ENCODE measurements at places on chromosomes 12 and 14. TPM values are rescaled to one million over a fixed set of nuclear protein-coding genes. Genes with fewer than 3 reads are reported as not detected.

DNA sequence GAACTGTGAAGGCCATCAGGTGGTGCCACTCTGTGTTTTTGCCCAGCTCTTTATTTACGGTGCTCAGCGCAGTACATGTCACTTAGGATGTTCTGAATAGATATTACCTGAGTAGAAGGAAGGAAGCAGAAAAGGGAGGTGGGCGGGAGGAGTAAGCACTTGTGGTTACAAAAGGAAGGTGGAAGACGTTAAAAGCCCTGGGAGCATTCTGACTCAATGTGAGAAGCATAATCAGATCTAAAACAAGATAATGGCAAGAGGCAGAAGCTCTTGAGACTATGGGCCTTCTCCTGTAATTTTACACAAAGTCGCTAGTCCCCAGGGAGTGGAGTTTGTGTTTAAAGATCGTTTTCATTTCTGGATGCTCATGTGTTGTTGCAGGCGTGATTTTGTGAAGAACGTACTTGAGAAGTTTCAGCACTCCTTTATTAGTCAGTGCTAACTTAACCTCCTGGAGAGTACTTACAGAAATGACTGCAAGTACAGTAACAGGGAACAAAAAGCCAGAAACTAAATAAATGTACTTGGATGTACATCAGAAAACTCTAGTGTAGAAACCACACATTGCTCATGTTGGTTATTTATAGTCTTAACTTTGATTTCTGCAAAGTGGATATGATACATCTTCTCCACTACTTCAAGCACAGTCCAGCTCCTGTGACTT lies 1523.5 kb downstream of the AACS start:
- DNase-seq = no peak

DNA sequence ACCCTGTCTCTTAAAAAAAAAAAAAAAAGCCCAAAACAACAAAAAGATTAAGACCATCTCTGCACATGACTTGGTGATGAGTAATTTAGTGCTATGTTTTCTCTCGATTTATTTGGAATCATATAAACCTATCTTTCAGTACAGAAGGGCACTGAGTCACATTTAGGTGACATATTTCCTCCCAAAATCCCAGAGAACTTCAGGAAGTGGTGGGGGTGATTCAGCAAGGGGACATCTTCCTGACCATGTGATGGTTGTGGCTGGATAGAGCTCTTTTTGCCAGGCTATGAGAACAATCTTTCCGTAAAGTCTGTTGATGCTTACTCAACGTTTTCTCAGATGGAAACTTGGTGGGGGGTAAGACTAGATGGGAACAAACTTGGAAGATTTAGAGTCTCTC lies 50.0 kb downstream of the PPFIBP1 start:
- no peak for DNase-seq

GRCh38 chr12:117521346-117521745 lies 159.9 kb upstream of the NOS1 start:
- no peak for DNase-seq

- no peak for DNase-seq
Observed at GRCh38 chr12:122738571-122738970, 7.9 kb upstream of the HCAR1 start.

GRCh38 chr12:6921996-6922946 lies 5.5 kb upstream of the ATN1 start:
- no peak for DNase-seq

DNA sequence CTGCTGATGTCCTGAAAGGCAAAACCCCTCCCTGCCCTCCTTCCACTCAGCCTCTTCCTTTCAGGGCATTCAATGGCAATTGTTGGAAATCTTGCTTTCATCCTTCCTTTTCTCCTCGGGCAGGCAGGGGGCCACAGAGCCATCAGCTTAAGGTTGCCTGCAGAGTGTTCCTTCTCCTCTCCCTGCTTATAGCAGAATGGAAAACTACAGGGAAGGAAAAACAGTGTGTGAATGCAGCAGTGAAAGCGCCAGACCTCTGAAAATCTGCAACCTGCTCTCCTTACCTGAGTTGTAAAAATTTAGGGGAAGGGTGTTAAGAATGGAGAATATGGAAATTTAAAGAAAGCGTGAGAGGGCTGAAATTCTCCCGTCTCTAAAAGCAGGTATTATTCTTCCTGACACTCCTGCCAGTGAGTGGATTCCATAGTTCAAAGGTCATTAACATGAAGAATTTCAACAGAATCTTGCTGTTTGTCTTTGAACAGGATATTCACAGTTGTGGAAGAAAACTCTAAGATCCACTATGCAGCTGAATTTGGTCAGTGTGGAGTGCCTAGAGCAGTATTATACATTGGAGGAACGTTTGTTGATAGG lies 348.8 kb downstream of the KCNH5 start:
- no peak for DNase-seq

DNA sequence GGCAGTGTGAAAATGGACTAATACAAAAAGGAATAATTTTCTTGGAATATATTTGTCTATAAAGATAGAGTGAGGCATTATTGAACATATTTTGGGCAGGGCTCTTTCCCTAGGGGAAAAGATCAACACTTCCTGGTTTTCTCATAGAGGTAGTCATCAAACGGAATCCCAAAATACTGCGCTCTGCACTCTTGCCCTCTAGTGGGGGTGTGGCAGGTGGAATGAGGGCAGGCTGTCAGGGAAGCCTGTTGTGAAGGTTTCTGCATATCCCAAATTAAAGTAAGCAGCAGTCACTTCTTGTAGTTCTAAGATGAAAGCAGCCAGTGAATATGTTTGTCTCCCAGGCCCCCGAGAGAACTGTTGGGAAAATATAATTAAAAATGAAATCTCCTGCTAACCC lies 666.8 kb upstream of the TMEM132C start:
- DNase-seq = no peak

DNA sequence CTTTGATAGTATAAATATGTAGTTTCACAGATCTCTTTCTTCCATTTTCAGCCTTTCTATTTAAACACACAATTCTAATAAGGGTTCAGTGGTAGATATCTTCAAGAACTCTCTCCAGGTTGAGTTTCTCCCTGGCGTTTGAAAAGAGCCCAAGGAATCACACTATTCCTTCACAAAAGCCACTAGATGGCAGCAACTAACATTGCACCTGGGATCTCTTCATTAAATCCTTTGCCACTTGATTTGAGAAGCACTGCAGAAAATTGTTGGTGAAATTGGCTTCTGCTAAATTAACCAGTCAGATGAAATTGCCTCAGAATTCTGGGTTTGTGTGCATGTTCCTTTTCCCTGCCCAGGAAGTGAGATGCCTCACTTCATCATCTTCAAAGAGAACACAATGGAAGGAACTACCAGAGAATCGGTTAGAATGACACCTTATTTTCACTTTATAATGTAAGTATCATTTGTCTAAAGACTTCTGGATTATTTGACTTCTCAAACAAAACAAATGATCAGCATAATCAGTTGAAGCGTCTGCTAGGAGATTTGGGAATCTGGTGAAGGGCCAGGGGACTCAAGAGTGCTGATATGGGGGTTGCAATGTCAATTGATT lies 6.8 kb downstream of the CCDC198 start:
- DNase-seq = peak; percentile 38

- DNase-seq = no peak
Observed at GRCh38 chr12:40565029-40565633, 127.1 kb upstream of the CNTN1 start.

DNA sequence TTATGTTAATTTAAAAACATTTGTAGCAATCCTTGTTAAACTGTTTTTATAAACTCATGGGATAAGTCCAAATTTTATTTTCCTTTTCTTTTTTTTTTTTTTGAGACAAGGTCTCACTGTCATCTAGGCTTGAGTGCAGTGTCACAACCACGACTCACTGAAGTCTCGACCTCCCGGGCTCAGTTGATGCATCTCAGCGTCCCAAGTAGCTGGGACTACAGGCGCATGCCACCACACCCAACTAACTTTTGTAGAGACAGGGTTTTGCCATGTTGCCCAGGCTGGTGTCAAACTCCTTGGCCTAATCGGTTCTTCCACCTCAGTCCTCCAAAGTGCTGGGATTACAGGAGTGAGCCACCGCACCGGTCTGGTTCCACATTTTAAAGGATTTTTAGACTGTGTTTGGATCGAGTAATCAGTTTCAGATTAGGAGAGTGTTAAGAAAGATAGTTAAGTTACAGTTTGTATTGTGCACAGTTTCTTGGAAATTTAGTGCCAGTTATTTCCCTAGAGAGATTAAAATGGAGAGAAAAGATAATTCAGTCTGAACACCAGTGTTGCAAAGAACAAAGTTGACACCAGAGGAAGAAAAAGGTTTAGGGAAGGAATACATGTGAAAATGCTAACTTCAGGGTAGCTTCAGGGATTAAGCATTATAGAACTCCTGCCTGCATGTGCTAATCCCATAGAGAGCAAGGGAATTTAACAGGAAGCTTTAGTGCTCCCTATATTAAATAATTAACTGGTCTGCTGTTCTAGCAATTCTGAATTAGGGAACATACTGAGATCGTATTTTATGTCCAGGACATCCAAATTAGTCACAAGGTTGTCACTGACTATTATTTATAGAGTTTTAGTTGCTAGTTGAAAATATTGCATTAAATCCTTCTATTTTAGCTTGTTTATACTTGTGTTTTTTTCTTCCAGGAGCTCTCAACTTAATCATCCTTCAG lies 10.1 kb downstream of the RAP1B start:
- no peak for DNase-seq

DNA sequence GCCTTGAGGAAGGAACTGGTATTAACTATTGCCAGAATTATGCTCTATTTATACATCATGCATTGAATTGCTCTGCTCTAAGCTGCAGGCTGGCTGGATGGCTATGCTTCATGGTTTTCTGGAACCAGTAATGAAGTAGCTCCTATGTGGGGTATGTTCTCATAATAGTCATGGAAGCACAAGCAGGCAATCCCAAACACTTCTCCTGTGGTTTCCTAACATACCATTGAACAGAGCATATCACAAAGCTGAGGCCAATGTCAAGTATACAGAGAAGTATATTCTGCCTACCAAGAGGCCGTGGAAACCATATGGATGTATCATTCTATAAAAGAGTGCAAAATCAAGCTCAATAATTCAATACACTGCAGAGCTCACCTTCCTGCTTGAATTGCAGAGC lies 1752.4 kb upstream of the FLRT2 start:
- no peak for DNase-seq

DNA sequence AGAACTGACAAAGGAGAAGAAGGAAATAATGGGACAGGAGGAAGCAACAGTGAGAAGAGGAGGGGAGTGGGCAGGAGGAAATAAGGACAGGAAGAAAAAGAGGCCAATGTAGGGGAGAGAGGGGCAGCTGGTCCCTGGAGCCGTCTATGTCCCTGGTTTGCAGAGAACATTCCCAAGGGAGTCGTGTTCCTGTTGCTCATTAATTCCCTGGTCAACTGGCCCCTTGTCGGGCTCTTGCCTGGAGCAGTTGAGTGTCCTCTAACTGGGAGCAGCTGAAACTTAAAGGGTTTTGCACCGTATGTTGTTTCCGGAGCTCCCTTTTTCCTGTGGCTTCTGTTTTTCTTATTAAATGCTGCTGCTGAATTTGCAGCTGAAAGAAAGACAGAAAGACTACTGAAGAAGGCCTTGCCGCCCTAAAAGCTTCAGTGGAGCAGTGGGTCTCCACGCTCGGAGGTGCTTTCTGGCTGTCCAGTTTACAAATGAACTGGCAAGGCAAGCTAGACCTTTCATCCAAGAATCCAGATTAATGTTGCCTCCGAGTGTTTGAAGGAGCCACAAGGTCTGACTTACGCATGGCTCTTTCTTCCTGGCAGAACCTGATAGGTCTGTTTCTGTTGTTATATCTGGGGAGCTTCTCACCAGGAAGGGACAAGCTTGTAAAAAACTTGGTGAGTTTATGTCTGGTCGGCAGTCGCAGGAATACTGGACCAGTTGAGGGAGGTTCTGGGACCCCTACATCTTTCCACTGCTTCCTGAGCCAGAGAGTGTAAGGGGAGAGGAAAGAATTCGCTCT lies 146.2 kb upstream of the RFLNA start:
- no peak for DNase-seq

DNA sequence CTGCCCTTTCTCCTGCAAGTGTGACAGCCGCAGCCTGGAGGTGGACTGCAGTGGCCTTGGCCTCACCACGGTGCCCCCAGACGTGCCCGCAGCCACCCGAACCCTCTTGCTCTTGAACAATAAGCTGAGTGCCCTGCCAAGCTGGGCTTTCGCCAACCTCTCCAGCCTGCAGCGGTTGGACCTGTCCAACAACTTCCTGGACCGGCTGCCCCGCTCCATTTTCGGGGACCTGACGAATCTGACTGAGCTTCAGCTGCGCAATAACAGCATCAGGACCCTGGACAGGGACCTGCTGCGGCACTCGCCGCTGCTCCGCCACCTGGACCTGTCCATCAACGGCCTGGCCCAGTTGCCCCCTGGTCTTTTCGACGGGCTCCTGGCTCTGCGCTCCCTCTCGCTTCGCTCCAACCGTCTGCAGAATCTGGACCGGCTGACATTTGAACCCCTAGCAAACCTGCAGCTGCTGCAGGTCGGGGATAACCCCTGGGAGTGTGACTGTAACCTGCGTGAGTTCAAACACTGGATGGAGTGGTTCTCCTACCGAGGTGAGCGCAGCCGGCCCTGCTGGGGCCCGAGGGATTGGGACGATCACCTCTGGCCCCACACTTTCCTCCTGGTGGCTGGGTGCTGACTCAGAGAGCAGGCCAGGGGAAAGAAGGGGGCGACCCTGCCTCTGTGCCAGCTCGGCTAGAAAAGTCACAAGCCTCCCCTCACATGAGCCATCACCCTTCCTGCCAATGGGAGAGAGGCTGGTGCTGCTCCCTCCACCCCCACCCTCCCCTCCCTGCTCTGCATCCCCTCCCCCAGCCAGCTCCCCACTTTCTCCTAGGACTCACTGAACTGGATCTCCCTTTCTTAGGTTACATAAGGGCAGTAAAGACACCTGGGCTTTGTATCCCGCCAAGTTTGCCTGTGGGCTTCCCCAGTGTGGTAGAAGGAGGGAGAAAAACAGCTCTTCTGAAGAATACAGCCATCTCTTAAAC lies 10.9 kb downstream of the LRTM2 start:
- DNase-seq = peak; percentile 43

- no peak for DNase-seq
Observed at GRCh38 chr12:29581631-29582030, 84.1 kb upstream of the OVCH1 start.

DNA sequence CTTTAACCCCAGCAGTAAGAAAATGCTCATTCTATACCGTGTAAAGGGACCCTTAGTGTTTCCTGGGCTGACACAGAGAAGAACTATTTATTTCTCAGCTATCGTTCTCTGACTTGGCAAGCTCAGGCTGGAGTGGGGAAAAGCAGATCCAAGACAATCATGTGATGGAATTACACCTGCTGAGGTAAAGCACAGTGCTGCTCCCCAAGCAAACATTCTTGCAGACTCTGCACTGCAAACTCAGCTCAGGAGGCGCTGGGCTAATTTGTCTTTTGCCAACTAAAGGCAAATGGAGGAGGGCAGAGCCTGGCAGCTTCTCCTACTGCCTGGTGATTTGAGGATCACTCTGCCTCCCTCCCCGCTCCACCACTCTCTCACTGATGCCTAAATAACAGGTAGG lies 57.8 kb upstream of the FUT8 start:
- peak; percentile 51 for DNase-seq

GRCh38 chr14:74865156-74865555 lies 10.8 kb downstream of the PROX2 start:
- DNase-seq = no peak

RTL1 gene
- polyA plus RNA-seq = not detected

SLC6A12 gene
- polyA plus RNA-seq = not detected

CLEC6A gene
- not detected for polyA plus RNA-seq

BMP4 gene
- 13.4 TPM for polyA plus RNA-seq

NTS gene
- polyA plus RNA-seq = not detected

DEGS2 gene
- 0.04 TPM for polyA plus RNA-seq

LARP4 gene
- polyA plus RNA-seq = 9.2 TPM

KRT74 gene
- polyA plus RNA-seq = 0.07 TPM

Measured in foreskin keratinocyte (primary cell).